Calu3 (cell line): ENCODE measurements at places on chromosomes 7 and 10. TPM values are rescaled to one million over a fixed set of nuclear protein-coding genes. Genes with fewer than 3 reads are reported as not detected.

GRCh38 chr7:151819866-151820265 is 57.0 kb downstream of the PRKAG2 start:
- no peak for DNase-seq

GRCh38 chr10:22658745-22659410 is 55.5 kb downstream of the PIP4K2A start:
- no peak for DNase-seq

DNA sequence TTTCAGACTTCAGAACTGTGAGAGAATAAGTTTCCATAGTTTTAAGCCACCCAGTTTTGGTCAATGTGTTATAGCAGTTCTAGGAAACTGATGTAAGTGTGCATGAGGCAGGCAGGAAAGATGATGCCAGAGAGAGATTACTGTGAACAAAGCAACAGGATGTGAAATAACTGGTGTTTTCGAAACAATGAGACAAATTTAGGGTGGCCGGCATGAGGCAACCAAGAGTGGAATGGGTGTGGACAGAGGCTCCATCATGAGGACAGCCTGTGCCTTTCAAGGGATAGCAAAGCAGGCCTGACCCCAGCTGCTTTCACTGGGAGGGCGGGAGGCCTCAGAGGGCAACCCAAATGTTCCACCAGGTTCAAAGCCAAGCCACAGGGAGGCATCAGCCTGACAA is 67.3 kb upstream of the UCN3 start:
- DNase-seq: no peak

DNA sequence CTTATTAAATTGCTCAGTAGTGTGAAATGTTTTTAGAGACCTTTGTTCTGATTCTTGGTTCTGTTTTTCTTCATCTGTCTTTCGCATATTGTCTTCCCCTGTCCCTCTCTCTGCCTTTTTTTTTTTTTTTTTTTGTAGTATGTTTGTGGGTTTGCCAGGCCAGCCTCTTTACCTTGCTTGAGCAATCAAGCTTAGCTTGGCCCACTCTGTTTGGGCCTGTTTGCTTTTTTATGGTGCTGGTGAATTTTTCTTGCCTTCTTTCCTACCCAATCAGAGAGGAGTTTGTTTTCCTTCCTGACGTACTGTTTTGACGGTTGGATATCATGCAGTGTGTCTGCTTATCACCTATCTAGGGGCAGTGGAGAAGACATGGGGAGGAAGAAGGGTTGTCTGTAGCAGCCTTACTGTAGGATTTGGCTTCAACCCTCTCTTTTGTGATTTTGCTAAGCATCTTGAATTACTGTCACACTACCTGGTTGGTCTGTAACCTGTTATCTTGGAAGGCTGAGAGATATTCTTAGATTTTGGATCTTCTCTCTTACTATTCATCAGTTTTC is 64.0 kb downstream of the BBS9 start:
- no peak for DNase-seq

DNA sequence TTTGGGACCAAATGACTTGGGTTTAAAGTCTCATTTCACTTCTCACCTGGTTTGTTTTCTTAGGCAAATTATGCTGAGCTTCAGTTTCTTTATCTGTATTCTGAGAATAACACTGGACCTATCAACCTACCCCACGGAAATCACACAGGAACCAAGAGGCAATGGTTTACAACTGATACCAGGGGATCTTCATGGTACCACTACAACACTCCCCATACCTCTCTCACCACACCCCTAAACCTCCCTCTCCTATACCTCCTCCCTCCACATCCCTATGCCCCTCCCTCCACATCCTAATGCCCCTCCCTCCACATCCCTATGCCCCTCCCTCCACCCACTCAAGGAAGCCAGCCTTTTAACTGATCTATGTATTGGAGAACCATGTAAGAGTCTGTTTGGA is 9.9 kb downstream of the FAM204A start:
- DNase-seq: no peak

DNA sequence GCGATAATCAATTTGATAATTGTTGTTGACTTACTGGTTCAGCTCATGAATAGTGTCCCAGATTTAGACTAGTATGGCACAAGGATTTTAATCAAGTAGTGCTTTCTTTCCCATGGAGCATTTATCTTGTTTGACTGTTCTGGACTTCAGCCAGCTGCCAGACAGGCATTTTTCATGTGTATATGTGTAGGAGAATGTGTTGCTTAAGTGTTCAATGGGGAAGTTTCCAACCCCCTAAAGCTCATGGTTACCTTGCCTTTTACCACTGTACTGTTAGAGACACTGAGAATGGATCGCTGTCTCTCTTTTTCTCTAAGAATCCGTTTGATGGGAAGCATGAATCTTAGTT is 103.9 kb downstream of the LRRC4 start:
- DNase-seq: no peak

- peak; percentile 77 for DNase-seq
These were observed 86.4 kb downstream of the MYL10 start for GRCh38 chr7:101542527-101543241.

GRCh38 chr7:67311901-67312300 is 315.3 kb downstream of the TYW1 start:
- DNase-seq: no peak

GRCh38 chr10:22491480-22491879 is 146.2 kb downstream of the SPAG6 start:
- no peak for DNase-seq

Gene GJD4
- not detected in 2 replicates for total RNA-seq

Gene PLEKHS1
- total RNA-seq: 5.9 and 13.8 TPM in 2 replicates

Gene HIBADH
- 74.6 and 75.9 TPM in 2 replicates for total RNA-seq

GRCh38 chr7:88789480-88790064 is 6.0 kb downstream of the TEX47 start:
- DNase-seq: peak; percentile 2

GRCh38 chr7:103813970-103814369 is 175.5 kb downstream of the RELN start:
- no peak for DNase-seq

DNA sequence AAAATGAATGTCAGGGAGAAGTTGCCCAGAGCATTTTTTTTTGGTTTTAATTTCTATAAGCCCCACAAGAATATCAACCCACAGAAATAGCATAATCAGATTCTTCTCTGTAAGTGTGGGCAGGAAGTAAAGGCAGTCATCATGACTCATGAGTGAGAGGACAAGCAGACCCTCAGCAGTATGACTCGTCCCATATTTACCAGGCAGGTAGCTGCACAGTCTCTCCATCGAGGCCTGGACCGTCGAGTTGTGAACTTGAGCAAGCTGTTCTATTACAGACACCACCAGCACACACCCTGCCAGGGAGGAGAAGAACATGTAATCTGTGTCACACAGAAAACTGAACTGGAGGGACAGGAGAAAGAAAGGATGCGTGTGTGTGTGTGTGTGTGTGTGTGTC is 37.8 kb downstream of the AOAH start:
- peak; percentile 28 for DNase-seq

DNA sequence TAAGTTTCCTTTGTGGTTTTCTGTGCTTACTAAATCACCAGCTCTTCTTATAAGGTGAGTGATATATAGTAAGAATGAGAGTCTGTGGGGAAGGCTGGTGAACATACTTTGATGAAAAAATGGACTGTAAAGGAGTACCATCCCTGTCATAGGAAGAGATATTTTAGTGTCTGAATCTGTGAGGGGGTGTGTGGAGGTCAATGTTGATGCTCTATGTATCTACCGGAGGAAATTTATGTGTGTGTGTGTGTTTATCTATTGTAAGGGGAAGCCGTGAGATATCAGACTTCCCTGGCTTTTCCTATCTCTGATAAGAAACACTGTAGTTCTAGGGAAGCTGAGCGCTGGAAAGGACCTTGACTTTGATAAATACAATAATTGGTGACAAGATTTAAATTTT is 179.0 kb downstream of the PCDH15 start:
- DNase-seq: no peak

Gene MSMB
- total RNA-seq: 2.4 and 7.4 TPM in 2 replicates

- DNase-seq: no peak
These were observed 1.6 kb downstream of the SEPHS1 start for GRCh38 chr10:13346283-13347042.

- DNase-seq: no peak
These were observed 75.9 kb downstream of the FAM204A start for GRCh38 chr10:118266098-118266748.

- no peak for DNase-seq
These were observed 45.5 kb downstream of the GSAP start for GRCh38 chr7:77370606-77371005.

GRCh38 chr7:47622946-47623640 is 41.2 kb upstream of the TNS3 start:
- no peak for DNase-seq

- no peak for DNase-seq
These were observed 153.2 kb downstream of the NRBF2 start for GRCh38 chr10:63286340-63286739.

Gene ARHGAP12
- 56.0 and 60.7 TPM in 2 replicates for total RNA-seq

Gene HOXA13
- total RNA-seq: 1.3 and 1.6 TPM in 2 replicates

Gene TMEM140
- 4.2 and 11.4 TPM in 2 replicates for total RNA-seq

- no peak for DNase-seq
These were observed 63.2 kb upstream of the PODXL start for GRCh38 chr7:131619336-131620305.

DNA sequence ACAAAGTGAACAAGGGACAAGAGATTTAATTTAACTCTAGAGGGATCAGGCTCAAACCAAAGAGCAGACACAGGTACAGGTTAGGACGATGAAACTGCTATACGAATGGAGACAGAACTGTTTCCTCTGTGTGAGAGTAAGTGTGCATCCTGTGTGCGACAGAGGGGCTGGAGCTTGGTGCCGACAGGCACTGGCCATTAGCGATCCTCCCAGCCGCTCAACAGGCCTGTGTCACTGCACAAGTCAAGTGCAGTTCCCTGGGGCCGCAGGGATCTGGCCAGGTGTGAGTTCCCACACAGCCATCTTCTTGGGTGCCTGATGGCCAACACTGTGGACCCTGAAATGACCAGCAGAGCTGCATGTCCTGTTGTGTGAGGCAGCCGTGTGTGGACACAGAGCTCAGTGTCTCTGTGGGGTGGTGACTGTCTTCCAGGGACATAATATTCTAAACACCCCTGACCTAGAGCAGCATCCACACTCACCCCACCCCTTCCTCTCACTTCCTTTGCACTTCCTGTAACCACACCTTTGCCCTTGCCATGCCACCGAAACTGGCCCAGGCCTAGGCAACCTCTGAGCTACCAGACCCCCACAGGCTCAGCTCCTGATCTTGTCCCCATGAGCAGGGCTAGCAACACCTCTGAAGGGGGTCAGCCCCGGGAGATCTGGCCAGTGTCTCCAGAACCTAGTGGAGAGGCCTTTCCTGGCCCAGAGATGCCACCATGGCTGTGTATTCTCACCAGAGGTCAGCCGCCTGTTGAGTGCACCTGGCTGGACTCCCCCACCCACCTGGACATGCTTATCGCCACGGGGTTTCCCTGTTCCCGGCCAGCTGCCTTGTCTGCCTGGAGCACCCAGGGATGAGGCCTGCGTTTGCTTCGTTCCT is 11.7 kb upstream of the TBRG4 start:
- no peak for DNase-seq

GRCh38 chr10:93815304-93816096 is 57.8 kb downstream of the LGI1 start:
- DNase-seq: no peak

DNA sequence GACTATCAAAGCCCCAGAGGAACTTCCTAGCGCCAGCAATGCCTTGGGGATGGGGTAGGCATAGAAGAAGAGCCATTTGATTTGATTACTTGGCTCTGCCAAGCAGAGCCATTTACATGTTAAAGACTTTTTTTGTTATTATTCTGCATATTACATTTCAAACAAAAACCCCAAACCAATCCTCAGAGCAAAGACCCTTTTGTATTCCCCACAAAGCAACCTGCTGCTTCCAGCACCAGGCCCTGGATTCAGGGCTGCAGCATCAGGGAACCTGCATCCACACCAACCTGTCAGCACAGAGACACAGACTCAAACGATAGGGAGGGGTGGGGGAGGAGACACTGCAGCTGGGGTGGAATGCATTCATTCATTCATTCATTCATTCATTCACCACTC is 73.2 kb downstream of the GRID1 start:
- DNase-seq: no peak

DNA sequence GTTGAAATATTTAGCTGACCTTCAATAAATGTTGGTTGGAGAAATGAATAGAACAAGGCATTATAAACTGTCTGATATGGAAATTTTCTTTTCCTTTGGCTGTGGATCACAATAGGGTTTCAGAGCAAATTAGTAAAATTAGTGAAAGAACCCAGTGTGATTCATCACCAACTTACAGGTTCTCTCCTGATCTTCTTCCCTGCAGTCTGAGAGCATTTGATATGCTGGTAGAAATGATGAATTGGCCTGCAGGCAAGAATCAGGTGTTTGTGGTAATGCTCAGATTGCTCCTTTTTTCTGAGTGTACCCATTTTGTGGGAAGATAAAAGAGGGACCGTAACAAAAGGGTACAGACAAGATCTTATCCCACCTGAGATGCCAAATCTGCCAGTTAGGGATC is 51.9 kb downstream of the BTAF1 start:
- no peak for DNase-seq

DNA sequence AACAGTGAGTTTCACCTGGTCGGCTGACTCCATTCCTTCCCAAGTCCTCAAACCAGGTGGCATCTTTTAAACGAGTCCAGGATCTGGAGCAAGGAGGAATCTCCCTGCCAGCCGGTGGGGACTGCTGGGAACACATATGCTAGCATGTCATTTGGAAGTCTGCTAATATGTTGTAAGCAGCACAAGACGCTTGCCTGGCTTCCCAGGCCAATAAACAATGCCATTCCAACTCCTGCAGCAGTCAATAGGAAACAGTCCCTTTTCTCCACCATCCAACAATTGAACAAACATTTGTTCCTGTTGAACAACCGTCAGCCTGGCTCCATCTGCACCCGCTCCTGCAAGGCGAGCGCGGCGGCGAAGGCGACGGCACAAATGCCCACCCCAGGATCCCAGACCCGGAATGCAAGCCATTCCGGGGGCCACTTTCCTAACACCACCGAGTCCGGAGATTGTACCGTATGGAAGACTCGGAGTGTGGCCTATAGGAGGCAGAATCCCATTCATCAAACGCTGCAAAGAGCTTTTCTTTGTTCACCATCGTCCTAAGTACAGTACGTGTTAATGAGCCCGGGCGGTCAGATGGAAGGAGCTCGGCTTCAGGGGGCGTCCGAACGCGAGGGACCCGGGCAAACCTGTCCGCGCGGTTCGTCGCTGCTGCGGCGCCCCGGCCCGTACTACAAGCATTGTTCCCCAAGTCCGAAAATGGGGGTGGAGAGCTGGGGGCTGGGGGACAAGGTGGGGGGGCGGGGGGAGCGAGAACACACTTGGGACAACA is 1.6 kb downstream of the FAM53B start:
- peak; percentile 9 for DNase-seq

DNA sequence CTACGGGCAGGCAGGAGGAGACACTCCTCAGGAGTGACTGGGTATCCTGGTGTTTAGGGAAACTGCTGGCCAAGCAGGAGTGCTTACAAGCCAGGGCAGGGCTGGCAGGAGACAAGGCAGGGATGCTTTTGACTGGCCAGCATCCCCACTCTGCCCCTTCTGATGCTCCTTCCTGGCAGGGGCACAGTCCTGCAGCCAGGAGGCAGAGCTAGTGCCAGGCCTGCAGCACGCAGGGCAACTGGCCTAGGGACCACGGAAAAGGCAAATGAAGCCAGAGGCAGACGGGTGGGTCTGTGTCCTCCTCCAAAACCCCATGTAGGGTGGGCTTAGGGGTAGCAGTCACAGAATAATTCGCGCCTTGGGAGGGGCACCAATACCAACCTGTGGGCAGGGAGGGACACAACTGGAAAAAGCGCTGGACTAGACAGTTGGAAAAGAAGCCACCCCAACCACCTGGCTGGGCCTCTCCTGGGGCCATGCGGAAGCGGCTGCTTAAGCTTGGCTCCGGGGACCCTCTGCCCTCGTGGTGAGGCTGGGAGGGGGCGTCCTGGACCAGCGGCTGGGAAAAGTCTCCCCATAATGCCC is 4.8 kb downstream of the IMPDH1 start:
- peak; percentile 42 for DNase-seq

- DNase-seq: peak; percentile 66
These were observed 4.3 kb upstream of the YKT6 start for GRCh38 chr7:44196450-44196872.
